ENCODE measurements at places on chromosomes 6 and 20. TPM values are rescaled to one million over a fixed set of nuclear protein-coding genes. Genes with fewer than 3 reads are reported as not detected.

- no peak for DNase-seq
Measured at GRCh38 chr6:168583821-168584220, 142.8 kb downstream of the SMOC2 start.

DNA sequence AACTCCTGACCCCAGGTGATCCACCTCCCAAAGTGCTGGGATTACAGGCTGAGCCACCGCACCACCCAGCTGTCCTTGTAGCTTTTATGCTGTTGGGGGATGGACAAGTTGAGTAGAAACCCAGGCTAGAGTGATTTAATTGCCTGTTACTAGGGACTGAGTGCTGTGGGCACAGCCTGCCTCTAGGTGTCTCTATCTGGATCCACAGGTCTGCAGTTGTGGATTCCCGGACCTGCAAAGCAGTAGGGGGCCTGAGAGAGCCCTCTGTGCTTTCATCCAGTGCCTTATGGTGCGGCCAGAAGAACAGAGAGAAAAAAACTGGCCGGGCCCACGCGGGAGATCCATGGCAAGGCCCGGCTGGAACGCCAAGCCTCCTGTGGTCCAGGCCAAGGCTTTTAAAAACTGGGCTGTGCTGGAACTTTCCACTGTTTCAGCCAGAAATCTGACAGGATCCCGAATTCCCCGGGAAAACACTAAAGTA is 5.2 kb downstream of the SIRPA start:
- peak; percentile 81 for DNase-seq

DNA sequence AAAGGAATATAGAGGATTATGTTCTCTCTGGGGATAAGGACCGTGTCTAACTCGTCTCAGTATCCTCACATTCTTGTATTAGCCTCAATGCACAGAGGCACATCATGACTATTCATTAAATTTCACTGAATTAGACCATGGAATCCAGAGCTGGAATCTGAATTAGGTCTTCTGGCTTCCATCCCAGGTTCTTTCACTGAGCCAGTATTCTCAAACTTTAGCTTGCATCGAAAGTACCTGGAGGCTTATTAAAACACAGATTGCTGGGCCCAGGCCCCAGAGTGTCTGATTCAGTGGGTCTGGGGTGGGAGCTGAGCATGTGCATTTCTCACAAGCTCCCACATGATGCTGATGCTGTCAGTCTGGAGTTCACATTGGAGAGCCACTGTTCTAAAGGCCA is 142.0 kb downstream of the UST start:
- DNase-seq = no peak

- DNase-seq = no peak
Measured at GRCh38 chr20:13458860-13459451, 179.8 kb downstream of the TASP1 start.

GRCh38 chr6:40336940-40337760 is 250.0 kb downstream of the LRFN2 start:
- DNase-seq = no peak

Gene KLHDC3
- 66.8 TPM for total RNA-seq

Gene GTPBP2
- 47.2 TPM for total RNA-seq
